ENCODE measurements at places on chromosomes 5 and 9.

- no peak for DNase-seq
Measured at GRCh38 chr5:83919071-83920041, 198.7 kb upstream of the HAPLN1 start.

- peak; percentile 30 for DNase-seq
Measured at GRCh38 chr5:1746371-1747078, 53.1 kb downstream of the MRPL36 start.

- no peak for DNase-seq
Measured at GRCh38 chr9:118918180-118918579, 451.1 kb downstream of the BRINP1 start.

DNA sequence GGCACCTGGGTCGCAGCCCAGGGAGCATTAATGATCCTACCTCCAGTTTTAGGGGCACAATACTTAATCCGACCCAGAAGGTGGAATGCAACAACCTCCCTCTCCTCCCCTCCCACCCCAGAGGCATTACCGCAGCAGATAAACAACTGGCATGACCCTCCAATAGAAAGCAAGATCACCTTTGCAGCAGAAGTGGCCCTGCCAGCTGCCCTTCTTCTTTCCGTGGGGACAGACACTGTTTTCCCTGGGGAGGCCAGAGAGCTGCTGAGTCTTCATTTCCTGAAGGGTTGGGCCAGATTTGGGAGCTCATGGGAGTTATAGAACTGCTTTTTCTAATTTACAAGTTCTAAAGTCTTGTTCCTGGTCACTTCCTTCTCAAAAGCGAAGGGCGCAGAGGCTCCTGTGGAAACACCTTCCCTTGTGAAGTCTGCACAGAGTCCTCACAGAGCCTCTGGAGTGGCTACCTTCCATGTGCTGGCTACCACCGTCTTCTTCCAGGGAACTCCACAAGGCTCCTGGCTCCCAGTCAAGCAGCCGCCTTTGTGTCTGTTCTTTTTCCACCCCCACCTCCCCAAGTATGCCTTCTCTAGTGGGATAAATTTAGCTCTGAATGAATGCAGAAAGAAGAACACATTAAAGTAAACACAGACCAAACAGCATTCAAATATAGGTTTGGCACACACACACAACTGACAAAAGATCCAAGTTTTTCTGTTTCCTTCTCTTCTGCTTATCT is 8.0 kb upstream of the PALM2AKAP2 start:
- DNase-seq = peak; percentile 78

DNA sequence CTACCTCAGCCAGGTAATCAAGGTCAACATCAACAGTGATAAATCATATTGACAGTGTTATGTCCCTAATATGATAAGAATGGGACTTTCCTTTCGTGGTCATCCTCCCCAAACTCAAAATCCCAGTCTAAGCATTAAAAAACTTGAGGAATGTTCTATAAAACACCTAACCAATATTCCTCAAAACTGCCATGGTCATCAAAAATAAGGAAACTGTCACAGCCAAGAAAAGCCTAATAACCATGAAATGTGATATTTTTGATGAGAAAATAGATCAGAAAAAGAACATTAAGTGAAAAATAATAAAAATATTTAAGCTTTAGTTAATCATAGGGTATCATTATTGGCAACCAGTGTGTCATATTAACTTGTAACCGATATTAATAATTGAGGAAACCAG is 232.1 kb upstream of the ATP10B start:
- DNase-seq = no peak

All from Right ventricle myocardium superior (tissue), 1 donor.